AG04450 (cell line): ENCODE measurements at places on chromosomes 4 and X.

GRCh38 chr4:76201276-76201675 lies 12.3 kb downstream of the SCARB2 start:
- DNase-seq: no peak

- DNase-seq: no peak
Observed at GRCh38 chrX:80431505-80431832, 11.2 kb downstream of the TENT5D start.

- DNase-seq: no peak
Observed at GRCh38 chr4:142815834-142816233, 30.3 kb downstream of the INPP4B start.

DNA sequence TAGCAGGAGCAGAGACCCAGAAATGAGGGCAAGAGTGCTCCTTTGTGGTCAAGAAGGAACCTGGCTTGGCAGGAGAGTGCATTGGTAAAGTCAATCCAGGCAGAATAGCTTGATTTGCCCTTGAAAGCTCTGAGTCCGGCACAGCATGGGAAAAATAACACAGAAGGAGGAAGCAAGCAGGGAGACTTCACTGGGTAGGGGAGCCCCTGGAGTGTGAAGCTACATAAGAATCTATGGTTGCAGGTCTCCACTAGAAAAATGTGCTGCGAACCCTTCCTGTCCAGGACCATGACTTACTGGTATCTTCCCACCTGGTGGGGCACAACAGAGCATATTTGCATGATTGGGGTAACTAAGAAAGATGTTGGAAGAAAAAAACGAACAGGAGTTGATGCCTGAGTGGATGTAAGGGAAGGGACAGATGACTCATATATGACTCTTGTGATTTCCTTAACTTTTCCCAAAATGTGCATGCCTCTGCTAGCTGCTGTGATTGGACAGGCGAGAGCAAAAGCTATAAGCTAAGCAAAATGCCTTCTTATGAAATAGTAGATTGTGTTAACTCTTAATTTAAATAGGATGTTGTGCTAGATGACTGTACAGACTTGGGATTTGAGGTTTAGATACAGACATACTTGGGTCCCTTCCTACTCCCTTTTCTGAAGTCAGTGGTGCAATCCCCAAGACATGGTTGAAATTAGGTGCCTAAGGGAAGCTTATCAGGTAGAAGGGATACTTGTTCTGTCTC lies 3.3 kb downstream of the IL13RA1 start:
- DNase-seq: no peak

- no peak for DNase-seq
Observed at GRCh38 chr4:23390246-23390645, 499.6 kb downstream of the PPARGC1A start.

- no peak for DNase-seq
Observed at GRCh38 chr4:139789096-139789654, 123.6 kb downstream of the MGST2 start.
